Inflammatory macrophage (primary cell): ENCODE measurements at places on chromosomes 7 and 10.

GRCh38 chr7:2723138-2723850 is 35.3 kb downstream of the AMZ1 start:
- DNase-seq, result no peak

GRCh38 chr7:134693256-134693655 is 46.6 kb downstream of the BPGM start:
- DNase-seq, result no peak

GRCh38 chr7:117015258-117016184 is 62.2 kb downstream of the ST7 start:
- no peak for DNase-seq

DNA sequence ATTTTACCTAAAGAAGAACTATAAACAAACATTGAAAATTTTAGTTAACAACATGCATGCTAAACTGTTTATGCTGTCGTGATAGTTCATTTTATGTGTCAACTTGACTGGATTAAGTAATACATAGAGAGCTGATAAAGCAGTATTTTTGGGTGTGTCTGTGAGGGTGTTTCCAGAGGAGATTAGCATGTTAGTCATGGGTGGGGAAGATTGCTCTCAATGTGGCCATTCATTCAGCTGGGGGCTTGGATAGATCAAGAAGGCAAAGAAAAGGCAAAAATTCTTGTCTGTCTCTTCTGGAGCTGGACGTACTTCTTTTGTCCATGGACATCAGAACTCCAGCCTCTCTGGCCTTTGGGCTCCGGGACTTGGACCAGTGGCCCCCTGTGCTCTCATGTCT is 172.9 kb upstream of the SEMA3E start:
- DNase-seq, result no peak

DNA sequence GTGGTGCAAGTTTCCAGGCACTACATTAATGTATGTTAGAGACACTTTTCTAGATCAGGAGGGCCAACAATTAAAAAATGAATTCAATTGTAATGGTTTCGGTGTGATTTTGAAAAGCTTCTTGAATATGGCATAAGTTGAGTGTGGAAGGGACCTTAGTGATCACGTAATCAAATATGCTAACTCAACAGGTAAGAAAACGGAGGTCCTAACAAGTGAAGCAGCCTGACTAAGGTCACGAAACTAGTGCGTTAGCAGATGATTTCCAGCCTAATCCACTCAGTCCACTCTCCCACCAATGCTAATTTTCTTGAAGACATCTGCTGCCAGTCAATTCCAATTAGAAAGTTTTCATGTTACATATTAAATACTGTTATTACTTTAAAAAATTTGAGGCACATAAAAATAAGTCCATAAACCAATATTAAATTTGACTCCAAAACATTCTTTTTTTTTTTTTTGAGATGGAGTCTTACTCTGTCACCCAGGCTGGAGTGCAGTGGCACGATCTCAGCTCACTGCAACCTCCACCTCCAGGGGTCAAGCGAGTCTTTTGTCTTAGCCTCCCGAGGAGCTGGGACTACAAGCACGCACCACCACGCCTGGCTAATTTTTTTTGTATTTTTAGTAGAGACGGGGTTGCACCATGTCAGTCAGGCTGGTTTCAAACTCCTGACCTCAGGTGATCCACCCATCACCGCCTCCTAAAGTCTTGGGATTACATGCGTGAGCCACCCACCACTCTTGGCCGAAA is 2.3 kb upstream of the RSBN1L start:
- no peak for DNase-seq

DNA sequence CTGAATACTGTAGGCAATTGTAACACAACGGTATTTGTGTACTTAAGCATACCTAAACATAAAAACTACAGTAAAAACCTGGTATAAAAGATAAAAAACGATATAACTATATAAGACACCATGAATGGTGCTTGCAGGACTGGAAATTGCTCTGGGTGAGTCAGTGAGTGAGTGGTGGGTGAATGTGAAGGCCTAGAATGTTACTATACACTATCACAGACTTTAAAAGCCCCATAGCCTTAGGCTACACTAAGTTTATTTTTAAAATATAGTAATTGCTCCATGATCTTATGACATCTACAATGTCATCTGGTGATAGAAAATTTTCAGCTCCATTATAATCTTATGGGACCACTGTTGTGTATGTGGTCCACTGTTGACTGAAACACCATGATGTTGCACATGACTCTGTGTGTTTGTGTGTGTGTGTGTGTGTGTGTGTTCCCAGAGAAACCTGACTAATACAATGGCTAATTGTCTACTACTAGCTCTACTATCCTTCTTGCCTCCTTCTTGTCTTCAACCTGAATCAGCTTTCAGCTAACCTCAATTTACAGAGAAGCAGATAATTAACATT is 27.6 kb upstream of the PRPF18 start:
- no peak for DNase-seq

DNA sequence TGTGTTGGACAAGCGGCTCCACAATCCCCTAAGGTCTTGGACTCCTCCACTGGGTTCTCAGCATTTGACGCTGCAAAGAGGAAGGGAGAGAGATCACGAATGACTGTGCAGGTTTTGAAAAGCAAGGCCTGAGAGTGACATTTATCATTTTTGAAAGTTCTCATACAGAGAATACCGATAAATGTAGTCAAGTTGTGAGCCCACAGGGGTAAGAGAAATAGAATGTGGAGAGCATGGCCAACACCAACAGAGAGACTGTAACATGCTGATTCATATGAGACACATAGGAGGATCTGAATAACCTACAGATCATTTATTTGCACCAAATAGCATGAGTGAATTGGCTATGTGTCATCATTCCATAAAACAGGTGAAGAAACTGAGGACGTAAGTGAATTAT is 230.5 kb upstream of the MBL2 start:
- DNase-seq, result peak; percentile 18

- DNase-seq, result no peak
Measured at GRCh38 chr7:99133766-99134564, 9.9 kb downstream of the SMURF1 start.

DNA sequence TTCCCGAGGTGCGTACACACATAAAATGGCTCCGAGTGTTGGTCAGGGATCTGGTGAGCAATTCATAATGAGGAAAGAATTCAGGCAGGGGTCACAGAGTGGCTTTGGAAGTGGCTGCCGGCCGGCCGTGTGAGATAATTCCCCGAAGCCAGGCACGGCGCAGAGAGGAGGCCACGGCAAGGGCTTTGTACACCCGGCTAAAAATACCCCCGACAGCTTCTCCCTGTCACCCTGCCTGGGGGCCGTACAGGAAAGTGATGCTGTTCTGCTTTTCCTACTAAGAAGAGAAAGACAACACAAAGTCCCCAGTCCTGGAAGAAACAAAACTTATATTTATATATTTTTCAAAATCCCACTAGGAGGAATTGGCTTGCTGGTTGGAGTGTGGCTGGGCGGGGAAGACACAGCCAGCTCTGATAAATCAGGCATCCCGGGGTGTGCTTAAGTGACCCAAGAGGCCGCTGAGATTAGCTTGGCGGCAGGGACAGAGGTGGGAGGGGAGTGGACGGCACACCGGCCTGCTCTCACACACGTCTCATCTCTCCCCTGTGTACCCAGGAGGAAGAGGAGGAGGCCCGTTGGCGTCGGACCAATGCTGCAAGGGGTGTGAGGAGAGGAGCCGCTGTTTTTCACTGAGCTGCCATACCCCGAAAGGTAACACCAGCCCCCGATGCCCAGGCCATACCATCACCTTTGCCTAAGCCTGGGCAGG is 70.5 kb downstream of the ZMIZ1 start:
- peak; percentile 35 for DNase-seq

GRCh38 chr7:27119412-27119911 is 11.1 kb downstream of the HOXA4 start:
- no peak for DNase-seq

DNA sequence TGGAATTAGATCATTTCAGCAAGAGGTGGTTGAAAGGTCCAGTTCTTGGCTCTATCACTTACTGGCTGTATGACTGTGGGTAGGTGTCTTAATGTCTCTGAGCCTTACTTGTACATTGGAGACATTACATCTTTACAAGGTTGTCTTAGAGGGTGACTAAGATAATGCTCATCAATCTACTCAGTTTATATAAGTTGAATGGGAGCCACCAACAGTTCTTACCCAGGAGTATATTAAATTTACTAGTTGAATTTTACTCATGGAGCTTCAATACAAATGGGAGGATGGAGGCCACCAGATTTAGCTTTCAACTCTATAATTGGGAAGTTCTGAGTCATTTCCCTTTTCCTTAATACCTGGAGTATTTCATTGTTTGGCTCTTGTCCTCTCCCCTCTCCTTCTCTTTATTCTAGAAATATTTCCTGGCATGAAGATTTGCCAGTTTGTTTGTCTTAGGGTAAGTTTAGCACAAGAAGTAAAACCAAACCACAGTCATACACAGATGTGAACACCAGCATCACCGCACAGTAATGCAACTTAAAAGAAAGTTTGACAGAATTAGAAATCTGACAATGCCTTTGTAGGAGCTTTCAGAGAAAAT is 222.8 kb downstream of the LRMDA start:
- DNase-seq, result no peak

DNA sequence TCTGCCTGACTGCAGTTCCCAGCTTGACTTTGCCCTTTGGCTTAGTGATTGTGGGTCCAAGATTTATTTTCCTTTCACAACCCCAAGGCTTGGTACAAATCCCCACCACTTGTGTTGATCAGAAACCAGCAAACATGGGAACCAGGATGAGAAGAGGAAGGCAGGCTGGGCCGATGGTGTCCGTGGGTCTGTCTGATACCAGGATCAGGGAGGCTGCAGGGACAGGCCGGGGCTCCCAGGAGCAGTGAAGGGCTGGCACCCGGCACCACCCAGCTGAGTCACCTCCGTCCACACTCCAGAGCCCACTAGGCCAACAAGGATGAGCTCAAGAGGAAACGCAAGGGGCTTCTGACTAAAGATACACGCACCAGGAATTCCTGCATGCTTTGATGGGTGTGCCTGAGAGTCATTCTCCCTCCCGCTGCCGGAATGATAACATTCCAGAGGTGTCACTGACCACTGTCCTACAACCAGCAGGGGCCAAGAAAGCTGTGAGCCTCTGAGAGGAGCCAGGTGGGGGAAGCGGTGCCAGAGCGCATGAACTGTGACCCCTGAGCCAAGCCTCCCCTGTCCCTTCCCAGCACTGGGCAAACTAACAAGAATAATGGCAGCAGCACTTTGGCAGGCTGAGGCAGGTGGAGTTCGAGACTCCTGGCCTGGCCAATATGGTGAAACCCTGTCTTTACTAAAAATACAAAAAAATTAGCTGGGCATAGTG is 29.2 kb upstream of the PROSER2 start:
- DNase-seq, result no peak

- DNase-seq, result no peak
Measured at GRCh38 chr10:3109633-3110032, 42.3 kb downstream of the PFKP start.

GRCh38 chr10:121947343-121948330 is 19.8 kb upstream of the ATE1 start:
- peak; percentile 27 for DNase-seq

DNA sequence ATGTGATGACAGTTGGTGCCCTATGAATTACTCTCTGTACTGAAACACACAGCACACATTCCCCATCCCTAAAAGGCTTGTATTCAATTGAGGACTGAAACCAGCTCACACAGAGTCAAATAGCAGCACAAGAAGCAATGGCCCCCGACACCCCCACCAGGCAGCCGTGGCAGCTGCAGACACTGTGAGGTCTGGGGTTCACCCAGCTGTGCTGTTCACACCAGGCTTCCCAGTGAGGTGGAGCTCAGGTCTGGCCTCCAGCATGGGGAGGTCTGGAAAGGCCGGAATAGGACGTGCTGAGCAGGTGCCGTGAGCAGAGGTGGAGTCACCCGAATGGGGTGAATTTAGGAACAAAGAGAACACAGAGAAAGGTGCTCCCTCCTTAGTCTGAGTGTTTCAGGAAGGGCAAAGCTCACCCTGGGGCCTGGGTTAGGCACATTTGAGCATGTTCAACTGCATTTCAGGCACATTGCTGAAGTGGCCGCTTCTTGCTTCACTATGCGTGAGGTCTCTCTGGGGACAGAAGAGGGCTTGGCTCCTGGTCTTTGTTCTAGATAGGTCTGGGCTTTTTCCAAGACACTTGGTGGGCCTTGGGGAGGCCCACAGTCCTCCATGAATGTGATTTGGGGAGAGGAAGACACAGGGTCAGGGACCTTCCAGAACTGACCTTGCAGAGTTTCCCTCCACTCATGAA is 41.1 kb downstream of the C10orf120 start:
- DNase-seq, result no peak

GRCh38 chr10:86753638-86754434 is 2.6 kb upstream of the BMPR1A start:
- no peak for DNase-seq

DNA sequence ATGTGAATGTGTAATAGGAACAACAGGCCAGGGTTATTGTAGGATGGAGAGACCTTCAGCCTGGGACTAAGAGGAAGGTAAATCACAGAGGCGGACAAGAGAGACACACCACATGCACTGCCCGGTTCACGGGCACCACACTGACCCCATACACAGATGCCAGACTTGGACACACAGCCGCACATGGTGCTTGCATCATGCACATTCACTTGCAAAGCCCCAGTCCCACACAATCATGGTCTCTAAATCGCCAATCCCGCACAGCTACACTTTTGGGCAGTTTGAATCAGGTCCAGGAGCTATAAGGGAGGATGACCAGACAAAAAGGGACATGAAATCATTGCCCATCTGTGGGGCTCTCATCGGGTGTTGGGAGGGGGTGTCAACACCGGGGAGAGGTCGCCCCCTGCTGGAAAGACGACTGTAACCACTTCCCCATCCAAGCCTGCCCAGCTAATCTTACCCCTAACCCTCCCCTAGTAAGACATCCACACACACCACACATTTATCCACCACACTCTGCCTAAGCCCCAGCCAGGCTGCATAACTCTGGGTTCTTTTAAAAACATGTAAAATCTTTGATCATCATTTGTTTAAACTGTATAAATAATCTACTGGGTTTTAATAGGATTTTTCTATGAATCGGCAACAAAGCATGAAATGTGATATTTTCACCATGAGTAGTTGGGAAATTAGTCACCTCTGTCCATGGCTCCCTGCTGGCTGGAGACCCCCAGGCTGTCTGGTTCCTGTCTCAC is 40.5 kb upstream of the SLF2 start:
- peak; percentile 40 for DNase-seq

DNA sequence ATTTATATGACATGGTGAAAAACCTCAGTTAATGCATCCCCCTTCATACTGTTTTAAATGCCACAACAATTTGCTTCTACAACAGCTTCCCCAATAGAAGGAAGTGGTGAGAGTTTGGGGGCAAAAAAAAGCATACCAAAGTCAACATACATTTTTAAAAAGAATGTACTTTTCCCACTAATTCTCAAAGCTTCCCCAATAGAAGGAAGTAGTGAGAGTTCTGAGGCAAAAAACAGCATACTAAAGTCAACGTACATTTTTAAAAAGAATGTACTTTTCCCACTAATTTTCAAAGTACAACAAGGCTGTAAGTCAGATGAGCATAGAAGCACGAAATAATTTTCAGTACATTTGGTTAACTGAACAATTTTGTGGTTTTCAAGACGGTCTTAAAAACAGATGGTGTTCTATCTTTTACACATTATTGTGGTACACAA is 24.0 kb downstream of the WASL start:
- DNase-seq, result no peak

GRCh38 chr7:99380032-99380822 is 5.7 kb downstream of the ARPC1B start:
- DNase-seq, result peak; percentile 98
